ENCODE measurements at places on chromosomes 2 and 18.
A peak's percentile ranks its signal among the peaks of the same experiment; 100 is the strongest.

DNA sequence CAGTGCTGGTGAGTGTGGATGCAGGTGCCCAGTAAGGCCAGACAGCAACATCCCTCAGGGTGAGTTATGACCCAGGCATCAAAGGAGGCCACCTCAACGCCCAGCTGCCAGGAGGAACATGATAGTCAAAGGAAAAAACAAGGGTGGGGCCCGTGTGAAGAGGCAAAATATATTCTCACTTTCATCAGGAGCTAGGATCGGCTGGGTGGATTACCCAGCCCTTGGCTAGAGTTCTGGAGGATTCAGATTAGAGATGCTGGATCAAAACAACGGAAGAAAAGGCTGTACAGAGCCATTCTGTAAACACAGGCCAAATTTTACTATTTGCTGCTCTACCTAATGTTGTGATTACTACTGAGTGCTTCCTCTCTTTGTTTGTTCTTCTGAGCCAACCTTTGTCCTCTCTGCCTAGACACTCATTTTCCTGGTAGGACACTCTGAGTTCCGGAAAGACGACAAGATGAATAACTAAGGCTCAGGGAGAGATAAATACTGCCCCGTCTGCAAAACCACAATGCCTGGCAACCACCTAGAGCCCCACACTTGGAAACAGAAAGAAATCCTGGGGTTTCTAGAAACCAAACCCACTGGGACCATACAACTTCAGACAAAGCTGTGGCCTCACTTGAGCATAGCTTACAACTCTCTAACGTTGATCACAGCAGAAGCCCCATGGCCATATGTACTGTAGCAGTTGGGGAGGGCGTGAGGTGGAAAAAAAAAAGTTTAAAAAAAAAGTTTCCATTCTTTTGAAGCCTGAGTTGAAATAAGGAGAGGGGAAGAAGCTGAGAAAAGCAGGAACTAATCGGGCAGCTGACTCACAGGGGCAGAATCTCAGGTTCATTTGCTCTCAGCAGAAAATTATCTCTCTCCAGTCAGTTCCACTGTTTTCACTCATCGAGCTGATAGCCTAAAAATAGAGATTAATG, 17.8 kb upstream of the PMAIP1 start:
- peak; percentile 73 for DNase-seq

- no peak for DNase-seq
These were observed 6.4 kb upstream of the TMEFF2 start for GRCh38 chr2:192201116-192201515.

GRCh38 chr2:157152362-157152761, 105.1 kb upstream of the GALNT5 start:
- DNase-seq: no peak

DNA sequence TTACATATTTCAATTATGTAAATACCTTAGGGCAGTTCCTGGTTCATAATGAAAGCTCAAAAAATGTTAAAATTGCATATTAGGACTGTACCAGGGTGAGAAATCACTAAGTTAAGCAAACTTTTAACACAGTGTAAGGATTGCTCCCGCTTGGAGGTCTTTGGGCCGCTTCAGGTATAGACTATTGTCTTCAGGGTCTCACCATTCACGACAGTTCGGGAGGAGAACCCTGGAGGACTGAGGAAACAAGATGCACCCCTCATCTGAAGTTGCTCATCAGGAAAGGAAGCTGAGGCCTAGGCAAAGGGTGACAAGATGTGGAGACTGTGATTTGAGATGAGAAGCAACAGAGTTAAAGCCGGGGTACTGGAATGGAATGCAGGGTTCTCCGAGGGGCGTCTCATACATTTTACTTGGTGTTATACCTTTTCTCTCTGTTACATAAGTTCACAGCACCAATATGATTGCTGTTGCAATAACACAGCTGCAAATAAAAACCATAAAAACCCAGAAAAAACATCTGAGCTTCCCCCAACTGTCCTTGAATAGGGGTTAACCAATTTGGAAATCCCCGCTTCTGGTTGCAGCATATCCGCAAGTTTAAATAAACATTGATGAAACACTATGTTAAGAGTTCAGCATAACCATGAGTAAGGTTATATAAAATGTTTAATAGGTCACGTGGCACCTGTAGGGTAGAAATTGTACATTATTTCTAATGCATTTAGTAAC, 40.1 kb downstream of the FBXO48 start:
- peak; percentile 75 for DNase-seq

- peak; percentile 63 for DNase-seq
These were observed at the start of gene ICA1L for GRCh38 chr2:202871300-202872141. Gene ICA1L (minus strand): TSS chr2:202871766. CDS start chr2:202829009, 42,757 bp downstream.

- DNase-seq: peak; percentile 72
These were observed 160.9 kb downstream of the ZEB2 start for GRCh38 chr2:144358979-144359541.

- DNase-seq: peak; percentile 68
These were observed 181.7 kb upstream of the ETAA1 start for GRCh38 chr2:67215214-67216055.

GRCh38 chr18:74609535-74609934, 11.9 kb downstream of the ZNF407 start:
- DNase-seq: no peak

DNA sequence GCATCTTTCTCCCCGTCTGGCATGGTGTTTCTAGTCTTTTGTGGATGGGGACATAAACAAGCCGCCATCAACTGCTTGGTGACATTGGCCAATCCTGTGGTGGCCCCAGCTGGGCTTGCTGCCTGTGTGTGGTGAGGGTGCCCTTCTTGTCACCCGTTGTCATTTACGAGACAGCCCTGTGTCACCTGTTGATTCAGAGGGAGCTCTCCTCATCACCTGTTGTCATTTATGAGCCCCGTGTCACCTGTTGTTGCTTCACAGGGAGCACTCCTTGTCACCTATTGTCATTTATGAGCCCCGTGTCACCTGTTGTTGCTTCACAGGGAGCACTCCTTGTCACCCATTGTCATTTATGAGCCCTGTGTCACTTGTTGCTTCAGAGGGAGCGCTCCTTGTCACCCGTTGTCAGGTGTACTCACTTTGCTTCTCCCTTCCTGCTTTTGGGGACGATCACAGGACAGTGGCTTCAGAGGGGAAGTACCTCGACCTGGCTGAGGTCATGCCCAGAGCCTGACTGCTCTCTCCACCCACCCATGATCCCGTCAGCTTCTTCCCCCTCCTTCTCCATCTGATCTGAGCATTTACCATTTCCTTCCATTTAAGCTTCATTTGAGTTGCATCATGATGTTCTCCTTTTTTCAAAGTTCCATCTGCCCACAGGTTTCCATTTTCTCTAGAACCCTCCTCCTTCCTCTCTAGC, 29.1 kb downstream of the HPCAL1 start:
- DNase-seq: peak; percentile 91

Measured in common myeloid progenitor, CD34-positive (primary cell).